ENCODE measurements at places on chromosomes 1 and 21. TPM values are rescaled to one million over a fixed set of nuclear protein-coding genes. Genes with fewer than 3 reads are reported as not detected.

GRCh38 chr21:43931489-43931888, 66.5 kb downstream of the AGPAT3 start:
- no peak for DNase-seq

- no peak for DNase-seq
Observed at GRCh38 chr1:71593523-71593922, 512.7 kb upstream of the ZRANB2 start.

DNA sequence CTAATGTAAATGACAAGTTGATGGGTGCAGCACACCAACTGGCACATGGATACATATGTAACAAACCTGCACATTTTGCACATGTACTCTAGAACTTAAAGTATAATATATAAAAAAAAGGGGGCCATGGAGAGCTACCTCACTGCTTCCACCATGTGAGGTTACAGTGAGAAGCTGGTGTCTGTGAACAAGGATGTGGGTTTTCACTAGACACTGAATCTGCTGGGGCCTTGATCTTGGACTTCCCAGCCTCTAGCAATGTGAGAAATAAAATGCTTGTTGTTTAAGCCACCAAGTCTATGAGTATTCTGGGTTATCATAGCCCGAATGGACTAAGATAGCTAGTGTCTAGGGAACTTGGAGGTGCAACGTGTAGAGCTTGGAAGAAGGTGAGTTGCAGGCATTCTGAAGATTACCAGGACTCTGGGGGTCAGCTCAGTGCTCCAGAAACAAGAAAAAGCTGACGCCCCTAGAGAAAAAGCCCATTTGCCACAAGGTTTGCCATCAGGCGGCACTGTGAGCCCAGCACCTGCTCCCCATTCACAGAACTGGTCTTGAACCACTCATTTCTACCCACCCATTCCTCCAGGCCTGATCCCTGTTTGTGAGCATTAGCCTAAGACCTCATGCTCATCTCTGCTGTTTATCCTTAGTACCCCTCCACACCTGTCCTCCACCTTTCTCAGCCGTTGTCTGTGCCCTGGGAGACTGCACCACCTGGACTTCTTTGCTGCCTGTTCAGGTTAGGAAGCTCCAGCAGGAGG, 15.1 kb upstream of the FYB2 start:
- no peak for DNase-seq

DNA sequence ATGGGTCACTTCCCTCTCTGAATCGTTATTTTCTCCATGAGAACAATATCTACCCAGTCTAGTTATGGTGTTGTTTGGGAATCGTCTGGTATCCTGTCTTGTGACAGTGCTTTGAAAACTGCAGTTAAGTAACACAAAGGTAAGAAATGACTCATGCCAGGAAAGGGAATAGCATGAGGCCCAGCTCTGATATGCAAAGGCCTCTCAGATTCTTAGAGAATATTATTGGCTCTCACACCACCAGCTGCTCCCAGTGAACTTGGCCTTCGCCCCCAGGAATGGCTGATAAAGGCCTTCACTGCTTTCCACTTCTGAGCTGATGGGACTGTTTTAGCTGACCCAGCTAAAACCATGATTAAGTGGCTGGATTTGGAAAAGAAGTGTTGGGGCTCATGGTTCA, 27.1 kb downstream of the NEK2 start:
- no peak for DNase-seq

DNA sequence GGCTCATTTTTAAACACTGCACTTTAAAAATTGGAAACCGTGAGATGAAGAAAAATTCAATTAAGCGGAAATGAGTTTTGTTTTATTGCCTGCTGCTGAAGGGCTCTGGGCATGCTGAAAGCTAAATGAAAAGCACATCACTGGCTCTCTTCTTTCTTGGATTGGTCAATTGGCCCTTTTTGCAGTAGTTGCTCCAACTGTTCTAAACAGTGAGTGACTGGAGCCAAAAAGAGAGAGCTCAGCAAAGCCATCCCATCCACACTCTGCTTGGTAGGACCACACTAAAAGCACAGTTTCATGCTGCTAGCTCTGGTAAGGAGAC, 48.1 kb downstream of the LHX4 start:
- DNase-seq: no peak

- DNase-seq: no peak
Observed at GRCh38 chr1:235199441-235199840, 38.4 kb upstream of the RBM34 start.

- DNase-seq: no peak
Observed at GRCh38 chr1:1550591-1551432, 10.4 kb upstream of the TMEM240 start.

GRCh38 chr21:35530766-35531165, 481.7 kb upstream of the RUNX1 start:
- DNase-seq: no peak

Gene AGTRAP
- 18.3 TPM for total RNA-seq

Gene NPHS2
- not detected for total RNA-seq

Measured in Right ventricle myocardium inferior (tissue), 1 donor.